ENCODE measurements at places on chromosomes 6 and 20.

GRCh38 chr20:25543068-25543467 lies 42.3 kb downstream of the NINL start:
- no peak for DNase-seq

DNA sequence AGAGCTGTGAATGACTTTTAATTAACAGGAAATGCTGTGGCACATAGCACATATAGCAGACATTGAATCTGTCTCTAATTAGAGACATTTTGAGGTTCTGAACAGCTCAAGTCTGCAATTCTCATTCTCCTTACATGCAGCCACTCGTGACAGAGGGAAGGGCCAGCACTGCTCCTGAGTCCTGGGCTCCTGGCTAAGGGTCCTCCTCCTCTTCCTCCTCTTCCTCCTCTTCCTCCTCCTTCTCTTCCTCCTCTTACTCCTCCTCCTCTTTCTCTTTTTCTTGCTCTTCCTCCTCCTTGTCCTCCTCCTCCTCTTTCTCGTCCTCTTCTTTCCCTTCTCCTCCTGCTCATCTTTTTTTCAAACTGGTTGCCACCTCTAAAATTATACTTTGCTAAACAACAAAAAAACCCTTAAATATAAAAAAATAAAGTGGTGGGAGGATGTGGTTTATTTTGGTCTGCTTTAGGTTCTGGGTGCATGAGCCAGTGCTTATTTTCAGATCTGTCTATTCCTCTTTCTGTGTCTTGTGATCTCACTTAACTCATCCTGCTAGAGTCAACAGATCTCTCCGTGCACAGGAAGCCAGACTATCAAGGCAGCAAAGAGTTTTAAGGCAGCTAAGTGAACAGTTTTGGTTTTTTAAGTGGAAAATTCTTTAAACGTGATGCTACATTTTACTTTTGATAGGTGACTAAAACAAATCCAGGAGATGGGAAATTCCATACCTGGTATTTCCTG lies 159.3 kb downstream of the CD83 start:
- no peak for DNase-seq

DNA sequence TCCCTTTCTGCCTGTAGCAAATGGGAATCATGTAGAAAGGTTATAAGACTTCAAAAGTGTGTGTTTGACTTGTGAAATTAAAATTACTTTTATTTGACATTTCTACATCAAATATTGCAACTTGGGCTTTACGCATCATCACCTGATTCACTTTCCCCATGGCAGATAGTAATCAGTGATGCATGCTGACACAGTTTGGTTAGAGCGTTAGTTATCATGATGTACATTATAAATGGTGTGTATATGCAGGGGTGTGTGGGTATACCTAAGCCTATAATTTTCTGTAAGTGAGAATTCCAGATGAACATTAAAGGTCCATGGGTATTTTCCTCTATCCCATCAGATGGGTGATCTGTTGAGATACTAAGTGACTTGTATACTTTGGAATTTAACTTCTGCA lies 141.5 kb downstream of the KLHL32 start:
- DNase-seq, result no peak

DNA sequence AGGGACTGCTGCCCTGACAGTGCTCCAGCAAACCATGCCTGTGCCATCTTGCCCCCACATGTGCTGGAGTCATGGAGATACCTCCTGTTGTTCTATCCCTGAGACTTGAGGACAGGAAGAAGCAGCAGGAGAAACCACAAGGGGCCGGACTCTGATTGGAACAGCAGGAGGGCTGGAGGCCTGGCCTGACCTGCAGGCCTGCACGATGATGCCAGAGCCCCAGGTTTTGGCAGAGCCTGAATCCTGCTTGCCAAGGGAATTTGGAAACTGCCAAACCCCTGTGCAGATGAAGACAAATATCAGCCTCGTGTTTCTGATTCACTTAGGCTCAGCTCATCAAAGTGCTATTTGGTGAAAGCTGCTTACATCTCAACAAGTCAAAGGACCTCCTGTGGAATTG lies 177.6 kb downstream of the MAFB start:
- peak; percentile 33 for DNase-seq

- DNase-seq, result peak; percentile 12
Measured at GRCh38 chr20:62021793-62022385, 43.8 kb downstream of the TAF4 start.

- no peak for DNase-seq
Measured at GRCh38 chr6:134921721-134922261, 28.1 kb downstream of the ALDH8A1 start.

DNA sequence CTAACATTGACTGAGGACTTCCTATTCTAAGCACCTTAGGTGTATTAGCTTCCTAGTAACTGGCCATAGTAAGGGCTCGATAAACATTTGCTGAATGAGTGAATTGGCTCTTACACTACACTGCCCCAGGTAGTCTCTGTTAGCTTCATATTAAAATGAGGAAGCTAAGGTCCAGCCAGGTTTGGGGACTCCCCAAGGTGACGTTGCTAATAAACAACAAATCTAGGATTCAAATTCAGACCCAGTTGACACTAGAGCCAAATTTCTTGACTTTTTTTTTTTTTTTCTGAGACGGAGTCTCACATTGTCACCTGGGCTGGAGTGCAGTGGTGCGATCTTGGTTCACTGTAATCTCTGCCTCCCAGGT lies 16.2 kb downstream of the ARHGAP40 start:
- no peak for DNase-seq

GRCh38 chr20:37360391-37361115 lies 14.6 kb downstream of the SRC start:
- DNase-seq, result no peak

GRCh38 chr20:50870561-50871161 lies 60.6 kb downstream of the ADNP start:
- no peak for DNase-seq

DNA sequence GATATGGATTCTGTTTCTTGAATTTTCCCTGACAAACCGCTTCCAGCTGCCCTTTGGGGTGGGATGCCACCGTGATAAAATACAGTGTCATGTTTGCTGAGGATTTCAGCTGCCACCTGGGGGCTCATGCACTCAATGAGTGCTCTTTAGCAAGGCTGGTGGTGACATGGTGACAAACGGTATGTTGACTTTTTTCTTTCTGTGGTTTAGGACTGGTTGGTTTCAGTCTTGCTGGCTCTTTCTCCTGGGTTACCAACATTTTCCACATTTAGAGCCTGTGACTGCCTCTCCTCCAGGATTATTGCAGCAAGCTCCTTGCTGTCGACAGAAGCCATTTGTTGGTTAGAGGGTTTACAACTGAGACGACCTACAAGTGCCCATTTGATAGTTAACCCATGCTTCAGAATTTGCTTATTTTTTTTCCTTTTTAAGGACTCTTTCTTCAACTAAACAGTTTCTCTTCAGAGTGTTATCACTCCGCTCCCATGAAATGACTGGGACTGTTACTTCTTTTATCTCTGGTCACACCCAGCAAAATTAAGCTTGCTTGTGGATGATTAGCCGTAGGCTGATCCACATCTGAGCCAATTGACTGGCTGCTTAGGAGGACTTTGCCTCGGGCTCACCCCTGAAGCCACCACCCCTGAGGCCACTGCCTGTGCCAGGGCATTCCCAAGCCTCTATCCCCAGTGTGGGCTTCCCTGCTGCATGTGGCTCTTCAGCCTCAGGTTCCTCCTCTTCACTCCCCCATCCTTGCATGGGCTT lies 48.4 kb upstream of the CDYL start:
- no peak for DNase-seq

GRCh38 chr6:24448828-24449525 lies 40.4 kb downstream of the GPLD1 start:
- no peak for DNase-seq

DNA sequence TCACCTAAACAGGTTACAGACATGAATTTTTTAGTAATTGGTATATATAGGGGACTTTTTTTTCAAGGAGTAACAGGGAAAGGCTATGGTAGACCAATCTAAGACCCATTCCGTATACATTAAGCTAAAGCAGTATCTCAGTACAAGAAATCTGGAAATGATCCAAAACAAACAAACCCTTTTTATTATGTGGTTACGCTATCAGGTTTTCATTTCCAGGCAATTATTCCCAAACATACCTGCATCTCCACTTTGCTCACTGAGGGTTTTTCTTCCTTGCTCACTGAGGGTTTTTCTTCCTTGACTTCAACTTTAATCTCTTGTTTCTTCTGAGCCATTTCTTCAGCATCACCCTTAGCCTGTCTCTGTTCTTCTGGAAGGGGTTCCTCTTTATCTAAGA lies 107.3 kb downstream of the EPB41L2 start:
- no peak for DNase-seq

- DNase-seq, result no peak
Measured at GRCh38 chr6:49923826-49924225, 40.1 kb downstream of the DEFB114 start.

DNA sequence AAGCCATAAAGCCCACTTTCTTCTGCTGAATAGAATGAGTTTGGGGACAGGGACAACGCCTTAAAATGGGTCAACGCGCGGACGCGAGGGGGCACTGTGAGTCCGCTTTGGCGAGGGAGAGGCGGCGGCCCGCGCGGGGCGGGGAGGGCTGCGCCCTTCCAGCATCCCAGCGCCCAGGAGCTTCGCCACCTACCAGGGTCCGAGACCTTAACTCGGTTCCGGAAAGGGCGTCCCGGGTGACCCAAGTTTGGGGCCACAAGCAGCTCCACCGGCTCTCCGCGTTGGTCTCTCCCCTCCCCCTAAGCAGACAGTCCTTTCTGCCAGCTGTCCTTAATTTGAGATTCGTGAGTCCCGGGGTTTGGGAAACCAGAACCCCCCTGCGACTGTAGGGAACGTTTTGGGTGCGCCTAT lies 1.8 kb upstream of the SAMD5 start:
- peak; percentile 87 for DNase-seq

- no peak for DNase-seq
Measured at GRCh38 chr20:46520976-46521579, 7.7 kb upstream of the ZNF334 start.

DNA sequence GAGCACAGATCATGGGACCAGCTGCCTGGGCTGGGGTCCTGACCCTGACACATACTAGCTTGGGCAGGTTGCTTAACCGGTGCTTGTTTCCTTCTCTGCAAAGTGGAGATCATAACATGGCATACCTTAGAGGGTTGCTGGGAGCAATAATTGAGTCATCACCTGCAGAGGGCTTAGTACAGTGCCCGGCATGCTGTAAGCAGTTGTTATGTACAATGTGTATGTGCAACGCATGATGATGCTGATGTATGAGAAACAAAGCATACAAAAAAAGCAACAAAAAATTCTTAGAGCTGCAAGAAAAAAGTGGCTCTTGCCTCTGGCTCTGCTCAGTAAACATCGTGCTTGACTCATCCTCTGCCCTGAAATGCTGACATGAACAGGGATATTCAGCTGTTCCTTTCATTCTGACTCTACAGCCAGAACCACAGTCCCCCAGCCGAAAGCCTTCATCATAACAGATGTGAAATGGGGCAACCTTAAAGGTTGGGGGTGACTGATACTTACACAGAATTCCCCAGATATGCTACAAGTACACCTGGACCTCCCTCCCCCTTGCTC lies 91.7 kb downstream of the CLIC5 start:
- DNase-seq, result no peak

DNA sequence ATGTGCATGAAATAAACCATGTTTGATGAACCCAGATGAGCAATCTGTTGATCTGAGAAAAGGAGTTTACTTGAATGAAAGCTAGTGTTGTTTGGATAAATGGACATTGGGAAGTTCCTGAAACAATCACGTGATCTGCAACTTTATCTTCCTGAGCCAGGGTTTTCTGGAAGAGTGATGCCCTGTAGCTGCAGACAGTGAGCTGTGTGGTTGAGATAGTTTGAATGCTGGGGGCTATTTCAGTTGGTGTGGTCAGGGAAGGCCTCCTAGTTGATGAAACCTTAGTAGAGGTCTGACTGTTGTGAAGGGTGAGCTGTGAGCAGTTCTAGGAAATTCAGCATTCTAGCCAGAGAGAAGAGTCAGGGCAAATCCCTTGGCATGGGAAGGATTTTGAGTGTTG lies 643.7 kb downstream of the UTRN start:
- no peak for DNase-seq

DNA sequence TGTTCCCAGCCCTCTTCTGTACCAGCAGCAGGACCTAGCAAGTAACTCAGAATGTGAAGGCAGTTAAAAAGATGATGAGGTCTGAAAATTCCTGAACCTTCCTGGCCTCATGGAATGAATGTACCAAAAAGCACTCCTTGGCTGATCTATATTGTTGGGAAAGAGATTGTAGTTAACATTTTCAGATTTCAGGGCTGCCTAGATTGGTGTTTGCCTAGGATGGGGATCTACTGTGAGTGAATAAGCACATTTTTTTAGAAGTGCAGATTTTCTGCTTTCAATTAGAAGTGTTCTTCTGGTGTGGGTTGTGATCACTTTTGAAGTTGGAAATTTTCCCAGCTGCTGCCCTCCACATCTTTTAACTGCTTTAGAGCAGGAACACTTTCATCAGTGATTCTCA lies 6.2 kb downstream of the MYLIP start:
- DNase-seq, result no peak

- no peak for DNase-seq
Measured at GRCh38 chr6:156160795-156161165, 616.4 kb upstream of the ARID1B start.

DNA sequence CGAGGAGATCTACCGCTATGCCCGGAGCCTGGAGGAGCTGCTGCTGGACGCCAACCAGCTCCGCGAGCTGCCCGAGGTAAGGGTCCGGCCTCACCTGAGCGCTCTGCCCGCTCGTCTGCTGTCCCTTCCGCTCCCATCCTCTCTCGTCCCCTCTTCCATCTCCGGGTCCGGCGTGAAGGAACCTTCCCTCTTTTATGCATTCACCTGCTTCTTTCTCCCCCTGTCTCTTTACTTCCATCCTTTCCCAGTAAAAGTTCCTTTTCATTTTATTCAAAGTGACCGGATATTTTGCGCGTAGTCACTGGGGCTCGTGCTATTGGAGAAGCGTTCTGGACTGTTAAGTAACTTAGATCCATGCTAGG lies 516 bp downstream of the LRRC1 start:
- no peak for DNase-seq

DNA sequence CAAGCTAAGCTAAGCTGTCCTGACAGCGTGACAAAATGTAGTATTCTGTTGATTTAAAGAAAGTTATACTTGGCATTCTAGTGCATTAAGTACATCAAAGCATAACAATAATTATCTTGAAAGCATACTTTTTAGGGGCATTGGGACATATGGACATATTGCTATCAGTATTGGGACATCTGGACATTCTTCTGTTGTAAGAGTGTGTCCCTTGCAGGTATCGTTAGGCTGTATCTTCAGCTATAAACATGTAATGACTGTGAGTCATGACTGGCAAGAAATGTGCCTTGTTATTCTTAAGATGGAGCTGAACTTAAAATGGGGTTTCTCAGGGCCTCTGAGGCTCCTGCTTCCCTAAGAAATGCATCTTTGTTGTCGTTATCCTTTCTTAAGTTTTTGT lies 74.3 kb downstream of the ADGB start:
- no peak for DNase-seq

GRCh38 chr6:219019-219570 lies 73.2 kb upstream of the DUSP22 start:
- DNase-seq, result no peak

- peak; percentile 30 for DNase-seq
Measured at GRCh38 chr6:106974336-106974998, at the start of gene CD24. Gene CD24, minus strand, starts transcription at chr6:106974729. Its CDS starts 83 bp downstream, at chr6:106974646.
